ENCODE measurements at places on chromosomes 6 and 20.

GRCh38 chr6:111979633-111980032 lies 74.3 kb upstream of the CCN6 start:
- DNase-seq: no peak

DNA sequence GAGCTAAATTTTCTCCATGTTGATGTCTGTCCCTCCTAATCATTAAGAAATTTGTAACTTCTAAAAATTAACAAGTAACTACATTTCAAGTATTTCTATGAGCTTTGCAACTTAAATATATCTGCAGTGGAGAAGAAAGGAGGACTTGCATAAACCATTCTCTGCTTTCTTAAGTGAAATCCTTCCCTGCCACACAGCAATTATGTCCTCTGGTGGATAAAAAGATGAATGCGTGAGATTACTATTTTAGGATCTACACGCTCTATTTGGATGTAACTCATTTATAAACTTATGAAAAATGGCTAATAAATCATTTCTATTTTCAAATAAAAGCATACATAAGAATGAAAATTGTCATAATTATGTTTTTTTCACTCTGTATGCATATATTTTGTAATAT lies 338.0 kb upstream of the PTCHD4 start:
- no peak for DNase-seq

DNA sequence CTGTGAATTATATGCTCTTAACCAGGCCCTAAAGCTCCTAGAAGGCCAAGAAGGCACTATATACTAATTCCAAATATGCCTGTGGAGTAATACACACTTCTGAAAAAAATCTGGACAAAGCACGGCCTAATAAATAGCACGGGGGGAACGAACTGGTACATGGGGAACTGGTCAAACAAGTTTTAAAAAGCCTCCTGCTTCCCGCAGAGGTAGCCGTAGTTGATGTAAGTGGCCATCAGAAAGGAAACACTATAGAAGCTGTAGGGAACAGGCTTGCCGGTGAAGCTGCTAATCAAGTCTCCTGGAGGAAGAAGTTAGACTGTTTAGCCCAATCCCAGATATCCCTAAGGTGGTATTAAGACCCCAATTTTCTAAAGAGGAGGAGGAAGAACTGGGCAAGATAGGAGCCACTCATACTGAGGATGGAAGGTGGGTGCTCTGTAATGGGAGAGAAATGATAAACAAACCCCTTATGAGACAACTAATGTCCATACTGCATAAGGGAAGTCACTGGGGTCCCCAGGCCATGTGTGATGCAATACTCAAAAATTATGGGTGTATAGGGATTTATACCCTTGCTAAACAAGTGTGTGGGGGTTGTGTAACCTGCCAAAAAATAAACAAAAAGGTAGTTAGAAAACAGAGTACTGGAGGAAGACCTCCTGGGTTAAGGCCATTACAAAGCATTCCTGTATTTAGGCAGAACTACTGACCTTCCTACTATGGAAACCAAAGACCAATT lies 27.1 kb upstream of the ZNF318 start:
- DNase-seq: no peak

GRCh38 chr6:105220186-105220585 lies 40.4 kb upstream of the POPDC3 start:
- DNase-seq: no peak

DNA sequence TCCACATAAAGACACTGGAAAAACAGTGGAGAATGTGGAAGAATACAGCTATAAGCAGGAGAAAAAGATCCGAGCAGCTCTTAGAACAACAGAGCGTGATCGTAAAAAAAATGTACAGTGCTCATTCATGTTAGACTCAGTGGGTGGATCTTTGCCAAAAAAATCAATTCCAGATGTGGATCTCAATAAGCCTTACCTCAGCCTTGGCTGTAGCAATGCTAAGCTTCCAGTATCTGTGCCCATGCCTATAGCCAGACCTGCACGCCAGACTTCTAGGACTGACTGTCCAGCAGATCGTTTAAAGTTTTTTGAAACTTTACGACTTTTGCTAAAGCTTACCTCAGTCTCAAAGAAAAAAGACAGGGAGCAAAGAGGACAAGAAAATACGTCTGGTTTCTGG lies 57.1 kb downstream of the MAP3K4 start:
- no peak for DNase-seq

DNA sequence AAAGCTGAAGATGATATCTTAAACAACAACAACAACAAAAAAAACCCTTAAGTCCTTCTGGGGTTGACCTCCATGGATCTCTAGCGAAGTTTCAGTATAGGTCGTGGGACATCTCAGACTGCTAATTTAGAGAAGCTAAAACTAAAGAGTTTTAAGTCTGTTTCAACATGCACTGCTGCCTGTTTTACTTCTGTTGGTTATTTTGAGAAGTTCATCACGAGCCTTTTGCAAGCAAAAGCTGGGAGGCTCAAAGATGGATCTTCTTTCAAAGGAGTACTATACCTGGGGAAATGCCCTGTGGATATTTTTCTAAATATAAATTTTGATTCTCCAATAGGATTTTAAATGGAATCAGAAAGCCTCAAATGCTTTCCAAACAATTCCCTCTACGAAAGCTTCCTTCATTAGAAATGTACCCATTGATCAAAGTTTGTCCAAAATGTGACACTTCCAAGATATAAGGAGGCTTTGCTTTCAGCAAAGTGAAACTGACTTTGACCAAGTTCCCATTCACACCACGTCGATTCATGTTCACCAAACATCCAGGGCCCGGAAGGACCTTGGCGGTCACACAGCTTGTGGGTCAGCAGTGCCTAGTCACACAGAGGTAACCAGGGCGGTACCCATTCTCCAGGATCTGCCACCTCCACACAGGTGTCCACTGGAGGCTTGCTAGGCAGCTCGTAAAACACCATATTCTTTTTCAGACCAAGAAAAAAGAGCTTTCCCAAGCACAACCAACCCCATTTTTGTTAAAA lies 94.7 kb upstream of the QKI start:
- no peak for DNase-seq

DNA sequence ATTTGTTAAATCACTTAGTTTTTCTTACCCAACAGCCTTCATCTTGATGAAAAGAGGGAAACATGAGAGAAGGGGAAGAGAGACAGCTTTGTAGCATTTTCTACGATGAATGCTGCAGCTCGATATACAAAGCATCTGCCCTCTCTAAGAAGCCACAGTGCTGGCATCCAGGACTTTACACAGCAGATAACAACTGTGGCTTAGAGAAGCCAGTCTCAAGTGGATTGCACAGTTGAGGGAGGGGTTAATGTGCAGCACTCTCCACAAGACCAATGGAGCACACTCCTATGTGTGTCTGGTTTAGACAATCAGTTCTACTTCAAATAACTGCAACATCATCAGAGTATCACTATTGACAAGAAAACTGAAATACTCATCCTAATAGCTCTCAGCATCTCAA lies 5.8 kb downstream of the C6orf120 start:
- no peak for DNase-seq

GRCh38 chr20:53547664-53548239 lies 45.9 kb downstream of the ZNF217 start:
- DNase-seq: no peak

DNA sequence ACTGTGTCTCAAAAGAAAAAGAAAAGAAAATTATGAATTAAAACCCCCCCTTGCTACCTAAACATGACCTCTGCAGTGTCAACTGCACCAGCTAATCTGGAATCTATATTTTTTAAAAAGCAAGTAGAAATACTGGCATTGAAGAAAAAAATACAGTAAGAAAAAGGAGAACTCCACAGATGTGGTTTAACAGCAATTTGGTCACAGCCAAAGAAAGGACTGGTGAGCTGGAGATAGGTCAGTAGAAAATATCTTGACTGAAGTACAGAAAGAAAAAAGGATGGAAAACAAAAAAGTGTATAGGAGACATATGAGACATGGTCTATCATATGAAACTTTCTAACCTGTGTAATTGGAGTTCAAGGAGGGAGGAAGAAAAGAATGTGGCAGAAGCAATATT lies 44.1 kb upstream of the ERVFRD-1 start:
- no peak for DNase-seq

- no peak for DNase-seq
Measured at GRCh38 chr6:161439093-161439492, 165.2 kb upstream of the AGPAT4 start.

GRCh38 chr6:82013561-82014530 lies 233.7 kb downstream of the IBTK start:
- no peak for DNase-seq

GRCh38 chr6:46891252-46891795 lies 30.4 kb downstream of the ADGRF5 start:
- no peak for DNase-seq

DNA sequence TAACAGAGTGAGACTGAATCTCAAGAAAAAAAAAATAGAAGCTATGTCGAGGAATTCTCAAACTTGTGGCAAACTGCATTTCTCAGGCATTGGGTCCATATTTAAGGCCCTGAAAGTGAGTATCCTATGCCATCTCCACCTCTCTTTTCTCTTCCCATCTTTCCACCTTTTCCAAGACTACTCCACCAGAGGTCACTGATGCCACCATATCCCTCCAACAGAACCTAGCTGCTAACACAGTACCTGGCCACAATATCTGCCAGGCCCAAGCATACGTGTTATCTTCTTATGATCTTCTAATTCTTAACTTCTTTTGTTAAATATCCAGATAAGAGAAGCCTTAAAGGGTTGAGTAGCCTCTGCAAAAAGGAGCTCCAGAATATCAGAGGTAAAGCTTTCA lies 8.2 kb upstream of the ADGRF4 start:
- no peak for DNase-seq

- DNase-seq: no peak
Measured at GRCh38 chr20:10873026-10873425, 199.2 kb upstream of the JAG1 start.

Measured in activated CD8-positive, alpha-beta memory T cell treated with anti-CD3 and anti-CD28 coated beads for 4 hours (primary cell).